ENCODE measurements at places on chromosomes 4 and X.

GRCh38 chr4:136392576-136392975 lies 1139.7 kb downstream of the PCDH18 start:
- DNase-seq, result no peak

DNA sequence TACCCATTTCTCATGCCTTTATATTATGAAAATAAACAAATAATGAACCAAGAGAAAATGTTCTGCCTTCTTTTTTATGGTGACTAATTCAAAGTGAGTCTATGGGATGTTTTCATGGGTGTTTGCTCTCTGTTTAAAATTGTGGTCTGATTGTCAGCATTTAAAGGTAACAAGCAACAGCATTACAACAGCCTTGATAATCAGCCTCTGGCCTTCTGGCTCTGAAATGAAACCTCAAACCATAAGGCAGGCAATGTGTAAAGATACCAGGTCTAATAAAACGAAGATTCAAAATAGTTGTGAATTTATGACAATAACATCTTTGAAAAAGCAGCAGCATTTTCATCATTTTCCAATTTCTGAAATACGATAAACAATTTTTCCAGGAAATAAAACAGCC lies 63.7 kb downstream of the FAM13A start:
- DNase-seq, result no peak

- no peak for DNase-seq
Measured at GRCh38 chr4:26958925-26959653, 98.4 kb downstream of the STIM2 start.

- no peak for DNase-seq
Measured at GRCh38 chr4:182575225-182575624, 332.0 kb downstream of the TENM3 start.

DNA sequence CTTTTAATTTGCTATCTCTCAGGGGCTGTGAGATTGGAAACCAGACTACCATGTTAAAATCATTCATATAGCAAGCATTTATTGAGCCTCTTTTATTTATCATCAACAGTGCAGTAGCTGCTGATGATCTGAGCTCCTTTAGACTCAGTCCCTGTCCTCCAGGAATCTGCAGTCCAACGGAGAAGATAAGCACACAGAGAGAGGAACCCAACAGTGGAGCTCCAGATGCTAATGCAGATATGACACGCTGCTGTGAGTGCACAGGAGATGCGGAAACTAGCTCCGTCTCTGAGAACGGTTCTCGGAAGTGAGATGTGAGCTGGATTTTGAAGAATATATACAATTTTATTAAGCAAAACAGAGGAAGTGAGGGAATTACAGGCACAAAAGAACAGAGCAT lies 35.4 kb downstream of the DCHS2 start:
- DNase-seq, result no peak

DNA sequence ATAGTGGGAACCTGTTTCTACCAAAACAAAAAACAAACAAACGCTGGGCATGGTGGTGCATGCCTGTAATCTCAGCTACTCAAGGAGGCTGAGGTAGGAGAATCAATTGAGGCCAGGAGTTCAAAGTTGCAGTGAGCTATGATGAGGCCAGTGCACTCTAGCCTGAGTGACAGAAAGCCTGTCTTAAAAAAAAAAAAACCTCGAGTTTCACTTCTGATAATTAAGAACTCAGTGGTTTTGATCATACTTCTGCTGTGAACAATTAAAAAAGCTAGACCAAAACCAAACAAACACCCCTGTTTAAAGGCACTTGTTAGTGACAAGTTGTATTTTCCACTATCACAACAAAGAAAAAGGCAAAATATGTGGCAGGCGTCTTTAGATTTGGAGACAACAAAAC lies 15.0 kb upstream of the UBE2D3 start:
- DNase-seq, result no peak

DNA sequence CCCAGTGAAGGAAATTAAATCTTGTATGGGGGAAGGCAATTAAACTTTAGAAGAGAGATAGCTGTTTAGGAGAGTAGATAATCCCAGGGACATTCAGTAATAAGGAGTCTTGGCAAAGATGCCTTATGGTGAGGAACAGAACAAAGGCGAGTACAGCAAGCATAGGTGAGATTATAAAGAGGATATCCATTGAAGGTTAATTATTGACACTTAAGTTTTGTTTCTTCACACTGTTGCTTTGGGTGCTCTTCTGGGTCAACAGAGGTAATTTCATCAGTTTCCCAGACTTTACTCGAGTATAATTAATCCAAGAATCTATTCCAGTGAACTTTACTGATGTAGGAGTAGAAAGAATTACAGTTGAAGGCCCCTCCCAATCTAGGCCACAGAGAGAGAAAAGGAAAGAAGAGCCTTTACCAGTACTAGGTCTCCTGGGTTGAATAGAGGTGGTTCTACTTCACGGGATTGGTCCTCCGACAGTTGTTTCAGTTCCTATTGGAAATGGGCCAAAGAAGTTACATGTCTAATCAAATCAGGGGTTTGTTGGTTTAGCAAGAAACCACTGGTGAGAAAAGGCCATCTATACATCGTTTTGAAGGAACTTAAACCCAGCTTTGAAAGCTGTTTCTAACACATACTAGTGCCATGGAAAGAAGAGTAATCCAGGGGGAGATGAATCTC lies 27.2 kb downstream of the EPGN start:
- DNase-seq, result no peak

DNA sequence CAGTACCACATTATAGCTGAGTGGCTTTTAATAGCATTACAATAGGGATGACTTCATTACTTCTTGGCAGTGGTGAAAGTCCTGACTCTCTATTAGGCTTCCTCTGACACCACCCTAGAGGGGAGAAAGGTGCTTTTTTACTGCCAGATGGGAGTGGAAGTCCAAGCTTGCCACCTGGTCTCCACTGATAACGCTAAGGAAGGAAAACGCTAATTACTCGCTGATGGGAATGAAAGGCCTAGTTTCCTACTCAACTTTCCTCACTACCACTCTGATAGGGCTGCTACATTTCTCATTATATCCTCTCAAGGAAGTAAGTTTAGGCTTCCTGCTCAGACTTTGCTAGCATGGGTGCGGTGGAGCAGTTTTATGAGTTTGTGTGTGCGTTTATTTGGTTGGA lies 62.3 kb upstream of the PAGE3 start:
- DNase-seq, result no peak

DNA sequence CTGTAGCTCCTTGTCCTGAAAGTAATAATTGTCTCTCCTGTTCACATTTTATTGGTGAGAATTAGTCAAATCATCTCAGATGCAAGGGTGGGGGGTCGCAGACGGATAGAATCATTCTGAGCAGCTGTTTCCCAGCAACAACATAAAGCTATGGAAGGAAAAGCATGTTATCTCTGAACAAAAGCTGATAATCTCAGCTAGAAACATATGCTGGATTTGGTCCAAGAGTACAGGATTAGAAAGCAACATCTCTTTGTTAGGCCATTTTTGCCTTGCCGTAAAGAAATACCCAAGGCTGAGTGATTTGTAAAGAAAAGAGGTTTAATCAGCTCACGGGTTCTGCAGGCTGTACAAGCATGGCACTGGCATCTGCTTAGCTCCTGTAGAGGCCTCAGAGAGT lies 472.8 kb upstream of the BOD1L1 start:
- no peak for DNase-seq

DNA sequence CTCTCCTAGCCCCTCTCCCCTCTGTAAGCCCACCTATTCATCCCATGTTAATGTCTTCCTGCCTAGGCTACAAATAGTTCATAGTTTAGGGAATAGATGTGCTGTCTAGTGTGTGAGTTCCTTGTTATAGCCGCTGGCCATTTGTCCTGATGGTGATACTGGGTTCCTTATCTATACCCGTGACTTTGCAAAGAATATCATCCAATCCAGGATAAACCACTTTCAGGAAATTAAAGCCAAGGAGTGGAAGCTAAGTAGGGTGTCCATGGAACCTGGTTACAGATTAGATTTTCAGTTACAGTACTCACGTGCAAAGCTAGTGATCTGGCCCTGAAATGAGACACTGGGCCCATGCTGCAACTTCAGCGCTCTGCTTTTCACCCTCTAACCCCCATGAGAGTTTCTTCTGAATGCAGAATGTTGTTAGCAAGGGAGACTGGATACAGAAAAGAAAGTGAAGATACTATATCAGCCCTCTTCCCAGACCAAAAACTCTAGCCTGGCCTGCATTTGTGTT lies 111.4 kb downstream of the TMEM164 start:
- no peak for DNase-seq

- DNase-seq, result no peak
Measured at GRCh38 chr4:123110685-123111084, 188.3 kb upstream of the NUDT6 start.

DNA sequence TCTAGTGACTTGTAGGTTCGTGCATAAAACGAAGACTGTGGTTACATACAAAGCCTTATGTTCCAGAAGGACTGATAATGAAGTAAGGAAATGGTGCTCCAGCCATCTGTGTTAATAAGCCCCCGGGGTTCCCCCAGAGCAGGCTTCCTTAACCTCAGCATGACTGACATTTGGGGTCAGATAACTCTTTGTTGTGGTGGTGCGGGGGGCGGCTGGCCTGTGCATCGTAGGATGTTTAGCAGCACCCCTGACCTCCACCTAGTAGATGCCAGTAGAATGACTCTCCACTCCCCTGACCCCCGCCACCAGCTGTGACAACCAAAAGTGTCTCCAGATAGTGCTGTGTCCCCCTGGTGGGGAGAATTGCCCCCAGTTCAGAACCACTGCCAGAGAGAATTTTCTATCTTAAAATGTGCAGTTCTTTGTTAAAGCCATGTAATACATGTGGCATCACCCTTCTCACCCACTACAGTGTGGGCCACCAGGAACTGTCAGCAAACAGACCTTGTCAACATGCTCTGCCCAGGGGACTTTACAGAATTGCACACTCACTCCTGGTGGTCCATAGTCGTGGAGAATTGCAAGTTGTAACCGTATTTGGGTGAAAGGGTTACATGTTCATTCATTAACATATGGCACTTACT lies 7.5 kb downstream of the SH3KBP1 start:
- DNase-seq, result no peak

DNA sequence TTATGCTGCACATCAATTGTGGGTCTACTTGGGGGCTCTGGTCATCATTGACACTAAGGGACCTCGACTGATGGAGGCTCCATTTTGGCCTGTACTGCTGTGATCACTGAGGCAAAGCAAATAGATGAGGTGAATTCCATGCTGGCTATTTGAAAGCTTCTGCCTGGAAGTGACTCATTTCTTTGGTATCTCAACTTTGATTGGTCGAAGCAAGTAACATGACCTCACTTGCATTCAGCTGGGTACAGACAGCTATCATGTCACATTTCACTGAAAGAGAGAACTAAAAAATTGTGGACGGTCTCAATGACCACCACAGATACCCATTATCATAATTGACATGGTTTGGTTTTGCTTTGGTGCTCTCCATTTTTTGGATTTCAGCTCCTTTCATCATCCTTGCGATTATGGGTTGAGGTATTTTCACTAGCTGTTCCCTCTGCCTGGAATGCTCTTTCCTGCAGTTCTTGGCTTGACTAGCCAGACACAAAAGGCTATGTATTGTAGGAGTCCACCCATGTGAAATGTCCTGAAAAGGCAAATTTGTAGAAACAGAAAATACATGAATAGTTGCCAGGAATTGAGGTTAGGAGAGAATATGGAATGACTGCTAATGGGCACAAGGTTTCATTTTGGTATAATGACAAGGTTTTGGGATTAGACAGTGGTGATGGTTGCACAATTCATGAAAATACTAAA lies 369.2 kb upstream of the LCORL start:
- DNase-seq, result no peak

DNA sequence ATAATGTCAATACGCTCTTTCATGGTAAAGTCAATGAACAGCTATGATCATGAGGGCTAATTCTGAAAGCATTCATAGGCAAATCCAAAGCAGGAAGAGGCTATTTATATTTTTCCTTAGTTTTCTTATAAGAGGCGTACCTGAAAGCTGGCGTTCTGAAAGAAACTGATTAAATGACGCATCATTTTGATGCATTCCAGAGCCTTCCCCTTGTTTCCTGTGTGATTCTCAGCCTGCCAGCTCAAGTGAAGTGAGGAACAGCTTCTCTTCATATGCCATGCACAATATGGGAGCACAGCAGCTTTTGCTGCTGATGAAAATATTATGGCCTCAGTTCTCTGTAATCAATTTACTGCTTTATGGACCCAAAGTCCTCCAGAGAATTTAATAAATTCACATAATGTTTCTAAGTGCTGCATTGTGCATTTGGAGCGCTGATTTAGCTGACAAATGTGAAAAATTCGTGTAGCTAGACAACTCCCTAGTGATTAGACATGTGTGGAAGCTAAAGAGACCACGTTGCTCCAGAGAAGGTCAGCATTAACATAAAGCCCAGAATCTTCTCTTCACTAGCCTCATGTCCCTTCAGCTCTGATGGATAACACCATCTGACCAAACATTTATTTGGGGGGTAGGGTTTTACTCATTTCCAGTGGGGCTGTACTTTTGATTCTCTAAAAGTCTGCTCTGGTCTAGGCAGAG lies 110.8 kb downstream of the GPAT3 start:
- no peak for DNase-seq

- DNase-seq, result no peak
Measured at GRCh38 chr4:79856196-79856595, 216.8 kb downstream of the ANTXR2 start.

DNA sequence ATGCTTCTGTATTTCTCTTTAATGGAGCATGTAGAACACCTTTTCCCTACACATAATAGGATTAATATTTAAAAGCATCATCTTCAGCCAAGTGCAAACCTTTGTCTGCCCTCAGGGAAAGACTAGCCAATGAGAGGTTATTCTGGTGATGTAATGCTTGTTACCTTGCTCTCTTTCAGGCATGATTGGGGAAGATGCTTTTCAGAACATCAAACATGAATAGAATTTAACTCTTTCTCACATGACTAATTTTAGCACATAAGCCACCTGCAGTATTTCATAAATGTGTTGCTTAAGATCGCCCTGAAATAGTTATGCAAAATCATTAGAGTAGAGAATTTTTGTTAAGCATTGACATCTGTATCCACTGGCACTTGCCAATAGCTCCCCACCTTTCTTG lies 10.7 kb upstream of the EPGN start:
- no peak for DNase-seq

DNA sequence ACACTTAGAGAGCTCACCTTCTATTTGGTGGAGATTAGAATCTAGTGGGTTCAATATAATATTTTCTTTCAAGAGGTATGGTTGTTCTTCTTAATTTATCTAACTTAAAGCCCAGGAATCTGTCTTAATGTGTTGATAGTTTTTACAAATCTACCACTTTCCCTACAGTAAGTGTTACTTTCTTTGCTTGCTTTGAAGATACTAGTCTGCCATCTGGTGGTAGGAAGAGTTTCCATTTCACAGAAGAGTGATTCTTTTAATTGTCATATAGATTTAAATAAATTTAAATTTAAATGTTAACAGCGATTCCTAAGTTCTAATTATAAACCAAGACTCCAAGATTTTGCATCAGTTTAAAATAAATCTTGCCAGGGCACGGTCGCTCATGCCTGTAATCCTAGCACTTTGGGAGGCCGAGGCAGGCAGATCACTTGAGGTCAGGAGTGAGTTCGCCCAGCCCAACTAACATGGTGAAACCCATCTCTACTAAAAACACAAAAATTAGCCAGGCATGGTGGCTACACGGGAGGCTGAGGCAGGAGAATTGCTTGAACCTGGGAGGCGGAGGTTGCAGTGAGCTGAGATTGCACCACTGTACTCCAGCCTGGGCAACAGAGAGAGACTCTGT lies 43.5 kb downstream of the NUDT9 start:
- DNase-seq, result no peak
